ENCODE measurements at places on chromosomes 7 and 10. TPM values are rescaled to one million over a fixed set of nuclear protein-coding genes. Genes with fewer than 3 reads are reported as not detected.

DNA sequence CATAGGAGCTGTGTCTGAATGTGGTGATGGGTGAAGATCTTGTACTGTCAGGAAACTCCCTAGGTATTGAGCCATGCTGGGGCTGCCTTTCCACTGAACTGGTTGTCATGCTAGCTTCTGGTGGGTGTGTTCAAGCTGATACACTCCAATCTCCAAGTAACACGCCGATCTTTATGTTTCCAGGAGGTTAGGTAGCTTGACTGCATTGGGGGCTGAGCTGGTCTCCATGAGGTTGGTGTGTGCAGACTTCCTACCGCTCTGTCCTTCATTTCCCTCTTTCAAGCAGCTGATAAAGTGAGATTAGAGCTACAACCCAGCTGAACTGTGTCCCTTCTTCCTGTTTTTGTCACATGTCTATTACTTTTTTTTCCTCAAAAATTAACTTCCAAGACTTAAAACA is 265.5 kb downstream of the ANKRD30A start:
- no peak overlapping the region for H3K27ac ChIP-seq
- no peaks in the 10 kb centered on the region for H3K36me3 ChIP-seq
- H3K4me1 ChIP-seq = no peaks in the 10 kb centered on the region
- H3K4me3 ChIP-seq = no peak overlapping the region
- H3K27me3 ChIP-seq = no peaks in the 10 kb centered on the region

DNA sequence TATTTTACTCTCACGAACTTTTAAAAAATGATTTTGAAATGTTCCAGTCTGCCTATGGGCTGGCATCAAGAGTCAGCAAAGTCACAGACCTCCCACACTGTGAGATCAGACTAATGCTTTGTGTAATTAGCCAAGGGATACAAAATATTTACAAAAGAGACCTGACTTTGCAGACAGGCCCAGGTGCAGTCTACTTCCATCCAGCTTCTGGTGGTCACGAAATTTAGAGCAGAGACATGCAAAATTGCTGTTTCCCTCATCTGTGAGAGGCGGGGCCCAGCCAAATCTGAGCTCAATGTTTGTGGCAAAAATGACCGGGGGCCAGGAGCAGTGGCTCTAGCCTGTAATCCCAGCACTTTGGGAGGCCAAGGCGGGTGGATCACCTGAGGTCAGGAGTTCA is 82.5 kb upstream of the PITRM1 start:
- no peaks in the 10 kb centered on the region for H3K36me3 ChIP-seq
- H3K4me3 ChIP-seq = no peak overlapping the region
- H3K27me3 ChIP-seq = peaks cover 3% of the 10 kb centered on the region
- no peaks in the 10 kb centered on the region for H3K4me1 ChIP-seq
- H3K27ac ChIP-seq = no peak overlapping the region

DNA sequence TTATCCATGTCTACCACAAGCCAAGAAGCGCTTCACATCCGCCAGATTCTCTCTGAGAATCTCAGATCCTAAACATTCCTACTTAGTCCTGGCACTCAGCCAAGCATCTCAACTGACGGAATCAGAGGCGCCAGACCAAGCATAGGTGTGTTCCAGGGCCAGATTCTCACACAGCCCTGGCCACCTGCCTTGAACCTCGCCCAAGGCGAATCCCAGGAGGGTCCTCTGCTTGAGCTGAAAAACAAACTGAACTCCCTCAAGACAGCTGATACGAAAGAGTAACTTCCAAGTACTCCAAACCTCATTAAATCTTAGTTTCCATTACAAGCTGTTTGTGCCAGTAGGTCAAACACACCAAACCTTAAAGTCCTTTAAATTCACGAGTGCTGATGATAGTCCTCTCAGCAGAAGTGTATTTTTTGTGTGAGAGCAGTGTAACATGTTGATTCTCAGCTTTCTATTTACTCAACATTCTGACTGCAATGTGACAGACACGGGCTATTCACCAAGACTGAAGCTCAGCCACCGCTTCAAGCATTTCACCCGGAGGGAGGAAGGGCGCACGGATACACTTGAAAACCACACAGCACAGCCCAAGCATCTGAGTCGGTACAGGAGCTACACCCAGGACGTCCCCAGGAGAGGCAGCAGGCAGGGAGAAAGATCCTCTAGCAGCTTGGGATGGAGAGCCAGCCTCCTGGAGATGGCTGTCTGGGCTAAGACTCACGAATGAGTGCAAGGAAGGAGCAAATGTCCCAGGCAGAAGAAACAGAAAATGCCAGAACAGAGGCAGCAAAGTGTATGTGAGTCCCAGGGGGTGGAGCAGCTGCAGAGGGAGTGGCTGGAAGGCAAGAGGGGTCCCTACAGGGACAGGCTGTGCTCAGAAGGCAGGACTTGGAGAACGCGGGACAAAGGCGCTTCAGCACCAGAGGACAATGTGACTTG is 6.0 kb downstream of the PARD3 start:
- H3K27me3 ChIP-seq = no peaks in the 10 kb centered on the region
- H3K36me3 ChIP-seq = no peaks in the 10 kb centered on the region
- peak; percentile 24 for DNase-seq
- peaks cover 18% of the 10 kb centered on the region for H3K4me1 ChIP-seq
- no peak overlapping the region for H3K4me3 ChIP-seq

GRCh38 chr7:154680894-154681659 is 321.8 kb downstream of the PAXIP1 start:
- no peaks in the 10 kb centered on the region for H3K36me3 ChIP-seq
- H3K27ac ChIP-seq = no peak overlapping the region
- no peaks in the 10 kb centered on the region for H3K4me1 ChIP-seq
- H3K27me3 ChIP-seq = no peaks in the 10 kb centered on the region
- no peak overlapping the region for H3K4me3 ChIP-seq

DNA sequence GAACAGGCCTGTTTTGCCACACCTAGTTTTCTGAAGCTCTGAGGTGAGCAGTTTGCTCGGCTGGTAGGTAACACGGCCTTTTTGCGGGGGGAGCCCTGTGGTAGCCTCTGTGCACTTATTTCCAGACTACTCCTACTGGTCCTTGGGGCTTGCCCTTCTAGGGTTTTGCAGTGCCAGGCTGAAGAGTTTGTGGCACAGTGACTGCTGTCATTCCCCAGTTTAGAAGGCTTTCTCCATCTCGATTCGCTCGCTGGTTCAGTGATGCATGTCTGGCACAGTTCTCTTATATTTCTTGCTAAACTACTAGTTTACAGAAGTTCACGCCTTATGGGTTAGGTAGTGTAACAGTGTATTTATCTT is 711 bp downstream of the KIF20B start:
- peak; percentile 34 for DNase-seq
- H3K27me3 ChIP-seq = no peaks in the 10 kb centered on the region
- H3K4me1 ChIP-seq = peaks cover 17% of the 10 kb centered on the region
- H3K4me3 ChIP-seq = peak overlapping the region; percentile 65
- H3K36me3 ChIP-seq = no peaks in the 10 kb centered on the region

DNA sequence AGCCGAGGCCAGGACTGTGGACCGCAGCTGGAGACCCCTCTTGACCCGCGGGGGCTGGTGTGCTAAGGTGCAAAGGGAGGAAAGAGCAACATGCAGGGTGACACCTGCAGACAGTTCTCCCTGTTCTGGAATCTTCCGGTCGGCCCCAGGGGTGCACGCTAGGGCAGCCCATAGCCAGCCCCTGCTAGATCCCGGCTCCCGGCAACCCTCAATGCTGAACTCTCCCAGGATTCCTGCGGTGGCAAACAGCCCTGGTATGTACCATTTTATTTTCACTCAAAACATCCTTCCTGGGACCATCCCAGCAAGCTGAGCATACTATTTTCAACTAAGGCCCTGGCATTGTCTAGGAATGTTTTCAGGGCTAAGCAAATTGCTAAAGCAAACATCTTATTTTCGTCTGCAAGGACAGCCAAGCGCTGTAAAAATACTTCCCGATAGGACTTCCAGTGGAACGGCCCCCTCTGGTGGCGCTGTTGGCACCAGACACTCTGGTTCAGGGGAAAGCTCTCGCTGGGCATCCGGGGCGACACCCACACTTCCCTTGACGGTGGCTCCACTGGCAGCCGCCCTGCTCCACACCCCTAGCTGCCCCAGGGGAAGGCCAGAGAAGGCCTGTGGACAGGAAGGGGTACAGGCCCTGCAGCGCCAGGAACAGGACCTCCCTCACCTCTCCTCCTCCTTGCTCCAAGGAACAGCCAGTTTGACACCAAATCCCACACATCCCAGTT is 99.4 kb downstream of the CTBP2 start:
- peak overlapping the region; percentile 48 for H3K27ac ChIP-seq
- H3K27me3 ChIP-seq = no peaks in the 10 kb centered on the region
- H3K4me1 ChIP-seq = peaks cover 63% of the 10 kb centered on the region

DNA sequence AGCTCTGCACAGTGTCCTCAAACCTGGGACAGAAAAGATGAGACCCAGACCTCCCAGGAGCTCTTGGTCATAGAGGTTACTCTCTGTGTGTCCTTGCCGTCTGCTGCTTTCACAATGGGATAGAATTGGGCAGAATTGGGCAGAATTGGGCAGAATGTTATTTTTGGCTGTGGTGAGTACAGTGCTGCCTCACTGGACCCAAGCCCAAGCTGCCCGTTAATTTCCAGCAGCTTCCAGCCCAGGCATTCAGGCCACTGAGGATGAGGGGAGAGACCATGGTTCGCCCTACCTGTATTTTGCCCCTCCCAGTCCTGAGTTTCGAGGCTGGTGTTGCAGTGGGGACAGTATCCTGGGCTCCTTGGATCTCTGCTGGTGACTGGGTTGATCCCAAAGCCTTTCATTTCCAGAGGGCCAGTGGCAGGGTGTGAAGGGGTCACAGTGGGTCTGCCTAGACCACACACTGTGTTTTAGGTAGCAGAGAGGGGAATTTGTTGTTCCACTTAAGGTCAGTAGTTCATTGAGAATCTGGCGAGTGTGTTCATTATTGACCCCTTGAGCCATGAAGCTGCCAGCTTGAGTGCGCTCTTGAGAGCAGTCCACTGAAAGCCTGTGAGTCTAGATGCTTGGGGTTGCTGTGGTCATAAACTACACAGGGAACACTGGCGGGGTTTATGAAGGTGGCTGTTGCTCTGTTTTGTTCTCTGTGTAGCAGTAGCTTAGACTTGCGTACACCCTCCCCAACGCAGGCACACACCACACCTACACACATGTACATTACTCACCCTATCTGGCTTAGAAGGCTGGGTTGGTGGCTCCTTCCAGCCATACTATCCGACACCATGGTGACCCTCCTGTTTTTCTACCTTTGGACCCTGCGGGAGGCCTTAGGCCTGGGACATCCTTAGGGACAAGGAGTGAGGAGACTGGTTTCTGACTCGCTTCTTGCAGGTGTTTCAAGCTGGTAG is 23.5 kb downstream of the NACAD start:
- H3K27ac ChIP-seq = no peak overlapping the region
- H3K4me3 ChIP-seq = no peak overlapping the region

MMD2 gene
- not detected for total RNA-seq

ASIC3 gene
- total RNA-seq = 6.7 TPM

ADAP1 gene
- 18.6 TPM for total RNA-seq

DNA sequence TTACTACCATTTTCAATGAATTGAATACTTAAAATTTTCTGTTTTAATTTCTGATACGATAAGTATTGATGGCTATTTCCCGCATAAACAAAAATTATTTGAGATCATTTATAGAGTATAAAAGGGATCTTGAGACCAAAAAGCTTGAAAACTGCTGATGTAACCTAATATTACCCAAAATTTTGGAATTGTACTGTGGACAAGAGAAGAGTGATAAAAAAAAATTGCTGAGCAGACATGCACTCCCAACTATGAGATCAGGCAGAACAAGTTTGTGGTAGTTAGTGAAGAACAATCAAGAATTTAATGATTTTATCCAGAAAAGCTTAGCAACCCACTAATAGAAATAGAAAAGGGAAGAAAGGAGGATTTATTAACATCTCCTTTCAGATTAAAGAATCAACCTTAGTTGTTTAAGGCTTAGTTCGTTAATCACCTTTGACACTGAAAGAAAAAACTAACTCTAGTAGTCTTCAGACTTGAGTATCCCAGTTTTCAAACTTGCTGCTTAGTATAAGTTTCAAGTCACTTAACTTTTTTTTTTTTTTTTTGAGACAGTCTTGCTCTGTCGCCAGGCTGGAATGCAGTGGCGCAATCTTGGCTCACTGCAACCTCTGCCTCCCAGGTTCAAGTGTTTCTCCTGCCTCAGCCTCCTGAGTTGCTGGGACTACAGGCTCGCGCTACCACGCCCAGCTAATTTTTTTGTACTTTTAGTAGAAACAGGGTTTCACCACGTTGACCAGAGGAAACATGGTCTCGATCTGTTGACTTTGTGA is 50.6 kb upstream of the ZC3HAV1 start:
- H3K36me3 ChIP-seq = no peaks in the 10 kb centered on the region
- H3K27ac ChIP-seq = no peak overlapping the region
- no peaks in the 10 kb centered on the region for H3K4me1 ChIP-seq
- no peaks in the 10 kb centered on the region for H3K27me3 ChIP-seq
- no peak for DNase-seq

DNA sequence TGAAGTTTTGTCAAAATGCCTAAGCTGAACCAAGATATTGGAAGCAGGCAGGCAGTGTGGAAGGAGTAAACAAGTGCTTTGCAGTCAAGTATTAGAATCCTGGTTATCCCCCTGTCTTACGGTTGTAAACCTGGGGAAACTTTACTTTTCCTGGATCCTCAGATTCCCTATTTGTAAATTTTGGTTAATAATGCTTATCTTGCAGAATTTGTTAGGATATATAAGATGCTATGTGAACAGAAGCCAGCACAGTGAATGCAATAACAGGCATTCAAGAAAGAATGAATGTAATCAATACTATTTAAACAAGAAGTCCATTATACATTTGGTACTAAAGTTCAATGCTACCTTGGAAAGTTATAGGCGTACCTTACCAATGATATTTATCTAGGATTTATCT is 91.8 kb upstream of the STK17A start:
- H3K27ac ChIP-seq = no peak overlapping the region
- H3K4me3 ChIP-seq = no peak overlapping the region
- H3K36me3 ChIP-seq = no peaks in the 10 kb centered on the region
- DNase-seq = no peak

DLX5 gene
- total RNA-seq = 69.6 TPM

DNA sequence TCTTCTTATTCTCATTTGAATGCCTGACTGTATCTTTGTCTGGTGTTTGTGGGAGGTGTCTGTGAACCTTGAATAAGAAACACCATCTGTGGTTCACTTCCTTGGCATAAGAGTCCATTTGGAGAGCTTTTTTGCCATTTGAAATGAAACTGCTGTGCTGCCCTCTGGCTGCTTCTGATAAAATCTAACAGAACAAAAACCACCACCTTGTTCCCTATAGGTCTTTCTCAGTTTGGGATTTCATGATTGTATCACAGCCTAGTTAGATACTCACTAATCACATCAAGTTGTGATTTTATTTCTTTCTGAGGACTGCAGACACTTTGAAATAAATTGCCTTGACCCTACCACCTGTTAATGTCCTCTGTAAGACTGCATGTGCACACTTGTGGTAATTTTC is 102.7 kb upstream of the FAM13C start:
- peaks cover 25% of the 10 kb centered on the region for H3K4me1 ChIP-seq
- no peaks in the 10 kb centered on the region for H3K36me3 ChIP-seq
- no peaks in the 10 kb centered on the region for H3K27me3 ChIP-seq
- no peak overlapping the region for H3K27ac ChIP-seq
- peak; percentile 62 for DNase-seq

DNA sequence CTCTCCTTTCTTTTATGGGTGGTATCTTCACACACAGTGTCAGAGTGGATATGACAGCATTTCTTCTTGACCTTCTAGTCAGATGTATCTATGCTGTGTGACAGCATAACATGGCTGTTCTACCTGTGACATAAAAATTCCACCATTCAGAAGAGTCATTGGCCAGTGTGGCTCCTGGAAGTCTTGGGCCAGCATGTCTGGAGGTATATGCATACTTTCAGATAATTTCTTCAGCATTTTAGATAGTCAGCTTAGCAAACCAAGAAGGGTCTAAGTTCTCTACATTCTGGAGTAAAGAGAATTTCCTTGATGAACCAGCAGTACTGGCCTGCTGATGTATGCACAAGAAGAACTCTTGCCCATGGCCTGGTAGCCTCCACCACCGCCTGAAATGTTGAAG is 179.3 kb downstream of the BMPER start:
- no peaks in the 10 kb centered on the region for H3K36me3 ChIP-seq
- H3K4me3 ChIP-seq = no peak overlapping the region
- H3K27me3 ChIP-seq = no peaks in the 10 kb centered on the region
- H3K27ac ChIP-seq = no peak overlapping the region
- H3K4me1 ChIP-seq = peaks cover 35% of the 10 kb centered on the region
